ENCODE measurements at places on chromosomes 1 and 21.

DNA sequence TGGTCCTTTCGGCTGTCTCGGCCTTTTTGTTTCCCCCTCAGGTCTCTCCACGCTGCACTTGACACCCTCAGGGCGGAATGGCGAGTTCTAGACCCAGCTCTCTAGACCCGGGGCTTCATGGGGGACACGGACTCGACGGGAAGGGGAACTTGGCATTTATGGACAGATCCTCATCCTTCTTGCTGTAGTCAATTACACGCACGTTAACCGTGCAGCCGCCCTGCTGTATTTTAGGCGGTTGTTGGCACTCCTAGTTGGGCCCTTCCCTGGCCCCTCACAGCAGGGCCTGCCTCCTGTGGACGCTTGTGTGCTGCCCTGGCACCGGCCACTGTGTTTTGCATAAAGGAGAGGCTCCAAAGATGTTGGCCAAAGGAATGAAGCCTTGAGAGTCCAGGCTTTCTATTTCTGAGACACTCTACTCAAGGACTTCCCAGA is 558 bp upstream of the BTG3 start:
- H3K27me3 ChIP-seq: no peaks in the 10 kb centered on the region
- H3K36me3 ChIP-seq: no peaks in the 10 kb centered on the region
- peak; percentile 14 for DNase-seq
- H3K4me1 ChIP-seq: peaks cover 5% of the 10 kb centered on the region

GRCh38 chr1:248404024-248404423 is 1.2 kb downstream of the OR2T1 start:
- DNase-seq: no peak
- H3K4me3 ChIP-seq: no peak overlapping the region
- H3K4me1 ChIP-seq: no peaks in the 10 kb centered on the region

DNA sequence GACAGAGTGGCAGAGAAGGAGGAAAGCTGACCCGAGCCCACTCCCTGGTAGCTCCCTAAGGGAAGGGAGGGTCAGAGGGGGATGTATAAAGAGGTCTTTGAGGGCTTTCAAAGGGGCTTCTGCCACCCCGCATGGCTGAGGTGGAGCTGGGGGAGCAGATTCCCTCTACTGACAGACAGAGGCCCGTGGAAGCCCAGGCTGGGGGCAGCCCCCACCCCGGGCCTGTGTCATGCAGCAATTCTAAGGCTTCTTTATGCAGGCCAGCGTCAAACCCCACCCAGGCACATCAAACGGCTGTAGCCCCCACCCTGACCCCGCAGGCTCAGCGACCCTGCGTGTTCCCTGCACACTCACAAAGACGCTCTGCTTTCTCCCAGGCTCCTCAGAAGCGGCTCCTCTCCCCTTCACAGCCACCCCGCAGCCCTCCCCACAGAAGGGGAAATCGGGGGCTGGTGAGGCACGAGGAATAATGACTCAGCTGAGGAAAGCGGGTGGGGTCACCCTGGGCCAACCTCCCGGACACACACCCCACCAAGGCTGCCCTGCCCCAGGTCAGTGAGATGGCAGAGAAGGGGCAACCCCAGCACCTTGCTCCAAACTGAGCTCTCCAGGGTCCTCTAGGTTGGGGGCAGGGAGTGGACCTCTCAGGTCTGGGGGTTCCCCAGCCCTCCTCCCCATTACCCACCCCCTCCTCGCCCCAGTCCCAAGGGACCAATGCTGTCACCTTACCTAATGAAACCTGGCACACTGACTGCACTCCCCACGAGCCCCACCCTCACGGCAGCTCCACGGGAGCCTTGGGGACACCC is 10.8 kb downstream of the SLC45A3 start:
- DNase-seq: no peak
- H3K36me3 ChIP-seq: no peaks in the 10 kb centered on the region
- peaks cover 5% of the 10 kb centered on the region for H3K4me1 ChIP-seq
- H3K27ac ChIP-seq: no peak overlapping the region
- no peak overlapping the region for H3K4me3 ChIP-seq
- H3K27me3 ChIP-seq: no peaks in the 10 kb centered on the region

GRCh38 chr1:68339505-68339904 is 107.2 kb upstream of the WLS start:
- peaks cover 7% of the 10 kb centered on the region for H3K4me1 ChIP-seq
- H3K27ac ChIP-seq: no peak overlapping the region
- no peak overlapping the region for H3K4me3 ChIP-seq
- no peak for DNase-seq
- H3K27me3 ChIP-seq: no peaks in the 10 kb centered on the region

DNA sequence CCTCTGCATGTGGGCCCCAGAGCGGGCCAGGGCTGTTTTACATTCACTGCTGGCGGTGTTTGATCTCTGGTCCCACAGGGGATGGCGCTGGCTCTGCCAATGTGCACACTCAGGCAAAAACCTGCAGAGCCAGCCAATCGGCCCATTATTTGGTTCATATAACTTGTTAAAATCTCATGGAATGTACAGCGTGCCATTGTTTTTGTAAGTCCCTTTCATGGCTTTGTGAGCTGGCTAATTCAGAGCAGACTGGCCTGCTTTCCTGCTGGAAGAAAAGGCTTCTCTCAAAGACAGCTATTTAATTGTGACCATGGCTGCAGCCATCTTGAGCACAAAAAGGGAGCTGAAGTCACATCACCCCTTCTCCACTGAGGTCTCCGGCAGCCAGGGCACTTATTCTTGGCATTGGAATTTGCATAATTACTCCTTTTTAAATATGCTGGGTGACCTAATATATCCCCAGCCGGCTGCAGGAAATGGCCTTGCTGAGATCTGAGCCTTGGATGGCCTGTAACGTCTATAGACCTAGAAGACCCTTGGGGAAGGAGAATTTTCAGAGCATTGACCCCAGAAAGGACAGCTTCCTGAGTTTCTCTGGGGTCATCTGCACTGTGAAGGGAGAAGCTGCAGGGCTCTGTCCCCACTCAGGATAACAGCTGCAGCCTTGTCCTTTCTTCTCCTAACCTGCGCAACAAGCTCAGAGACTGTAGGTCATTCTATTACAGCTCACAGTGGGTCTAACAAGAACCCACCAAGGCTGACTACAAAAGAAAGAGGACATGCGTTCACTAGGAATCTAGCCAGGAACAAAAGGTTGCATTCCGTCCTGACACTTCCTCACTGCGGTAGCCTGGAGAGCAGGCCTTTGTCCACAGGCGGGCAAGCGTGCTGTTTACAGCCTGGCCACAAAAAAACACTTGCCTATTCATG is 45.8 kb downstream of the BCAR3 start:
- peaks cover 22% of the 10 kb centered on the region for H3K4me1 ChIP-seq
- H3K27ac ChIP-seq: no peak overlapping the region
- H3K4me3 ChIP-seq: no peak overlapping the region

DNA sequence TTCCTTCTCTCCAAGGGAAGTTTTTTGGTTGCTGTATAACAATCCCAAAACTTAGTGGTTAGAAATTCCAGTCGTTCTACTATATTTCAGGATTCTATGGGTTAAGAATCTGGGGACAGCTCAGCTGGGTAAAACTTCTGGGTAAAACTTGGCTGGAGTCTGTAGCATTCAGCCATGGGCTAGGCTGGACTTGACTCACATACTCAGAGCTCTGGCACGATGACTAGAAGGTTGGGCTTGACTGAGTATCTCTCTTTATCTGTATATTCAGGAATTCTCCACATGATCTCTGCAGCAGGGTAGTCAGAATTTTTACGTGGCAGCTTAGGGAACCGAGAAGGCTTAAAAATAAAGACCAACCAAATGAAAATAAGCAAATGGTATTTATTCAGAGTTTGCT is 28.2 kb upstream of the HRNR start:
- no peaks in the 10 kb centered on the region for H3K36me3 ChIP-seq
- no peaks in the 10 kb centered on the region for H3K4me1 ChIP-seq
- DNase-seq: no peak
- no peak overlapping the region for H3K27ac ChIP-seq
- no peak overlapping the region for H3K4me3 ChIP-seq
- H3K27me3 ChIP-seq: no peaks in the 10 kb centered on the region

- DNase-seq: no peak
- H3K27me3 ChIP-seq: no peaks in the 10 kb centered on the region
- peaks cover 11% of the 10 kb centered on the region for H3K4me1 ChIP-seq
- H3K27ac ChIP-seq: no peak overlapping the region
- H3K4me3 ChIP-seq: no peak overlapping the region
Observed at GRCh38 chr1:42266253-42267135, 68.5 kb downstream of the FOXJ3 start.

DNA sequence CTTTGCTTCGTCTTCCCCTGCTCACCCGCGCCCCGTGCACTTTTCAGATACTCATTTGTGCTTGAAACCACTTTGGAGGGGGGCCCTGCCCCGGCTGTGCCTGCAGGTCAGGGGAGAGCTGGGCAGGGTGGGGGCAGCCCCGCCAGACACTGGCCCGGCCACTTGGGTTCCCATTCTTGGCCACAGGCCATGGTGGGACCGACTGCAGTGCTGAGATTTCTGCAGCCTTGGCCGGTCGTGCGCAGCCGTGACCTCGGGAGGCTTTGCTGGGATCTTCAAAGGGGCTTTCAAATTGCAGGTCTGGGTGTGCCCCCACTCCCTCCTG is 54.5 kb upstream of the TTC34 start:
- H3K27me3 ChIP-seq: no peaks in the 10 kb centered on the region
- H3K36me3 ChIP-seq: no peaks in the 10 kb centered on the region
- H3K27ac ChIP-seq: no peak overlapping the region
- H3K4me1 ChIP-seq: no peaks in the 10 kb centered on the region
- no peak for DNase-seq

DNA sequence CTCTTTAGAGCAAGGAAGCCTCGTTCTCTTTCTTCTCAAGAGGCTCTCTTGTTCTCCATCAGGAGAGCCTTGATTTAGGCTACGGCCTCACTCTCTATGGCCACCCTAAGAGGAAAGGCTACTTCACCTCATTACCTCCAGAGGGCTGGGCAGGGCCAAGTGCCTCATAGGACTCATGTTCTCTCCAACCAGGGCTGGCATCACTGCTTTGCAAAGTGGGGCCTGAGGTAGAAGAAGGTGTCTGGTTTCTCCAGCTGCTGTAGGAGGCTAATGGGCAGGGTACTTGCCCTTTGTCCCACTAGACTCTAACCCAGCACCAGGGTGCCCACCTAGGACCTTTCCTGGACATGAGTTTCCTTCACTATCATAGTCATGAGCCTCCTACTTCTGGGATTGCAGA is 2.1 kb upstream of the ATXN7L2 start:
- H3K36me3 ChIP-seq: peaks cover 3% of the 10 kb centered on the region
- peaks cover 6% of the 10 kb centered on the region for H3K4me1 ChIP-seq
- H3K27me3 ChIP-seq: no peaks in the 10 kb centered on the region
- no peak for DNase-seq
- H3K27ac ChIP-seq: no peak overlapping the region

All from thoracic aorta (tissue), 2 donors.